EL (cell line): ENCODE measurements at places on chromosomes 5 and 9.

GRCh38 chr5:2557435-2557834, 194.0 kb downstream of the IRX2 start:
- no peak for DNase-seq

DNA sequence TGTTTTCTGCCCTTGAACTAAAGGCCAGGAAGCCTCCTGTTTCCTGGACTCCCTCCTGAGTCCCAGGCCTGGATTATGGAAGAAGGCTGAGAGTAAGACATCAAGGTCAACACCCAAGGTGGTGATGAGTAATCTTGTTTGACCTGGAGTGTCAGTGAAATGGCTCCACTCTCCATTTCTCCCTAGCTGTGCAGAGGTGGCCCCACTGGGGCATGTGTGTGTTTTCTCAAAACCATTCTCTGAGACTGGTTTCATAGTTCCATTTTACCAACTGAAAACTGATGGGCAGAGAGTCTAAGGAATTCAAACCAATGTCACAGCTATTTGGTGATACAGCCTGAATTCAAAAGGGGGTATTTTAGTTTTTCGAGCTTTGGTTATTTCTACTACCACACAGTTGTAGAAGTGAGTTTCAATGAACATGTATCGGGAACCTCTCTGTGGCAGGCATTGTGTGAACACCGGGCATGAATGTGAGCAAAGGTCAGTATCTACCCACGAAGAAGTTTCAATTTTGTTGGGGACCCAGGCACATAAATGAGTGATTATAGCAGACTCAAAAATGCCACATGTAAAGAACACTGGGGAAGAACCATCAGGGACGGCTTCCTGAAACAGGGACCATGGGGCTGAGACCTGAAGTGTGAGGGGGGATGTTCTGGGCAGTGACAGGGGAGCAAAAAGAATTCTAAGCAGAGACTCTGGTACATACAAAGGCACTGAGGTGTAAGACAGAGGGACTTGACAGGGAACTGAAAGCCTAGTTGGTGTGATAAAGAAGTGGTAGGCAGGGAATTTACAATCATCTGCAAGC, 269.6 kb upstream of the KLF4 start:
- DNase-seq = no peak

- no peak for DNase-seq
These were observed 21.0 kb downstream of the TLN1 start for GRCh38 chr9:35710818-35711500.

DNA sequence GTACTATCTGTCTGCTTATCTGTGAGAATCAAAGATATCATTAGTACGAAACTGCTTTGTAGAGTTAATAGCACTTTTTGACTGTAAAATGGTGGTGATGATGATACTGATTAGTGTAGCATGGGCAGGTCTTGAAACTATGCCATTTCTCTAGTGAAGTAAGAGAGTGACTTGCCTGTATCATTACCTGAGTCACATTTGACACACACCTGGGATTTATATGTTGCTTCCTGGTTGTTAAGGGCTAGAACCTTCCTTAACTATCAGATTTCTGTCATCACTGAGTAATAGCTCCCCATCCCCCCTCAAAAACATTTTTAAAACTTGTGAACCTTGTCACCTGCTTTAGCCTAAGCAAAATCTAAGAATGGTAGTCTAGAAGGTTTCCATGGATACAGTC, 135.6 kb upstream of the RORB start:
- DNase-seq = no peak

GRCh38 chr5:115842952-115843351, 1.2 kb downstream of the AP3S1 start:
- no peak for DNase-seq

DNA sequence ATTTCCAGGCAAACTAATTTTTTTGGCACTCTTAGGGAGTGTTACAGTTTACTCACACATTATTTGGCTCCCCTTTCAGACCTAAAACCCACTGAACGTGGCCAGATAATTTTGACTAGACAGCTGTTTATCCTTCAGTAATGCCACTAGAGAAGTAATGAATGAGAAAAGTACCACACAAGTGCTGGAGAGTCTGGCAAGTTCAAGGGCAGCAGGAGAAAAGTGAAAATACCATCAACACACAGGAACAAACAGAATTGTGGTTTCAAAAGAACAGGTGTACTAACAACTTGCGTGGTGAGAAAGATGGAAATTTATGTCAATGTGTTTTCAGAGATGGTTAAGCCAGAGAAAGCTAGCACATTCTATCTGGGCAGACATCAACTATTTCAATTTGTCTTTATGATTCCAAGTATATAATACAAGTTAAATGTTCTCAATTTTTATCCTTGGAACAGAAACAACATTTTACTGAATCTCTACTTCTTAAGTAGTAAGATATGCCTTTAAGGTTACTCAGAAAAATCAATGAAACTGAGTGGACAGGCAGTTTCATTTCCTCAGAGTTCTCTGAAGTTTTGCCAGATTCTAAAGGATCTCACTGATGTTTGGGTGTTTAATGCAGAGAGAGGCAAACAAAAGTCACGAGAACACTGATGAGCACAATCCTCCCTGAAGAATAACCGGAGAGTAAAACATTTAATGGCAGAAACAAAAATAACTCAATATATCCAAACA, 91.0 kb downstream of the ARSB start:
- DNase-seq = no peak

GRCh38 chr5:153559926-153560325, 69.5 kb downstream of the GRIA1 start:
- peak; percentile 23 for DNase-seq

DNA sequence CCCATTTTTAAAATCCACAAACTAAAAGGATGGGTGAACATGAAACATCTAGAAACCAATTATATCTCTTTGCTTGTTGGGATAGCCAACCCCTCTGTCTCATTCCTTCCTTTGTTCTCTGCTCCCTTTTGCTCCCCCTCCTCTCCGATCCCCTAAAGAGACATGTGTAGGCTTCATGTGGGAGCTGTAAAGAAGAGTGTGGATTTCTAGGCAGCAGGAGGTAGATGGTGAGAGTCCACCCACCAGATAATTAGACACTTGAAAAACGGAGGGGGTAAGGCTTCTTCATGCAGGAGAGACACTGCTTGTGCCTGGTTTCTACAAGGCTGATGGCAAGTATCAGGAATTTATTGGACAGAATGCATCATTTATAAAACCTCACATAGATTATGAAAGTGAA, 27.3 kb upstream of the CFAP157 start:
- no peak for DNase-seq

- peak; percentile 15 for DNase-seq
These were observed 56.2 kb upstream of the APC start for GRCh38 chr5:112681481-112681908.

DNA sequence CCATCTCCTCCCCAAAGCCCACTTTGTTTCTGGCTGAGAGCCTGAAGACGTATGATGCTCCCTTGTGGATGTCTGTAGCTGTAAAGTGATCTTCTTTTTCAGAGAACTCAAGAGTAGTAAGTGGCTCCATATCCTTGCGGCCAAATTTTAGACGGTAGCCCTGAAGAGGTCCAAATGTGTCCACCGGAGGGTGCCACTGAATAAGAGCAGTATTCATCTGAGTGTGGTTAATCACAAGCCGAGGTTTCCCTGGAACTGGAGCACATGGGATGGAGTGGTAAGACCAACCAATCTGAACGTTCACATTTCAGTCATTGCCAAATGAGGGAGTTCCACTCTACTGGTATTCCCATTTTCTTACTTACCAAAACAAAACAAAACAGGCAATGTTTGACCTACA, 686.5 kb upstream of the DMAC1 start:
- no peak for DNase-seq

GRCh38 chr5:12272389-12272788, 368.1 kb upstream of the CTNND2 start:
- no peak for DNase-seq

- no peak for DNase-seq
These were observed 115.9 kb downstream of the ADAMTS2 start for GRCh38 chr5:179229331-179229831.

GRCh38 chr5:53288511-53288910, 179.0 kb upstream of the MOCS2 start:
- DNase-seq = no peak

- peak; percentile 36 for DNase-seq
These were observed 1.5 kb downstream of the FBN2 start for GRCh38 chr5:128536254-128537220.

DNA sequence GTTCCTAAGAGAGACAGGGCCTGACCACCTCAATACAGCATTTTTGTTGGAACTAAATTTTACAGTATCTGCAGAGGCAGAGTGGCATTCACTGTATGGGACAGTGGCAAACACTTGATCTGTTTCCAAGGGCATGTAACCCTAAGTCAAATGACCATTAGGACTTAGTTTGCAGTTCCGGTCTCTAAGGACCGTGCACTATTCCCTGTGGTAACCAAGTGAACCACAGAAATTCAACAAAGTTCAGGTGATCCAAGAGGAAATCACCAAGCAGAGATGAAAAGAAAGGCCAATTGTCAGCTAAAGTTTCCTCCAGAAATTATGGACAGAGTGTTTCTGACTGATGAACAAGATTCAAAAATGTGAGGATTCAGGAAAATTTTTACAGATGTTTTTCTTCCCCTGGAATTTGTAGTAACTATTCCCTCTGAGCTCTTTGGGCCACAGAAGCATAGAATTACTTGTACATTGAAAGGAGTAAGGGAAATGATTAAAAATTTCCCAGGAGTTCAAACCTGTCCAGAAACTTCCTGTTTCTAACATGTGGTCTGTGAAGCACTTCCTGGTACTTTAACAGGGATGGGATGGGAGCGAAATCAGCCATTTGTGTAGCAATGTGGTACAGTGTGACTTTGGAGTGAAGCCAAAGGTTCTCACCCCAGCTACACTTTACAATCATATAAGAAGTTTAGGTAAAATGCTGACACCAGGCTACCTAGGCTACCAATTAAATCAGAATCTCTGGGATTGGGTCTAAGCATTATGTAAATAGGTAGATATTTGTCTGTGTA, 266.1 kb upstream of the MAP3K1 start:
- no peak for DNase-seq

- peak; percentile 87 for DNase-seq
These were observed 84.4 kb downstream of the C9orf152 start for GRCh38 chr9:110123341-110124095.

DNA sequence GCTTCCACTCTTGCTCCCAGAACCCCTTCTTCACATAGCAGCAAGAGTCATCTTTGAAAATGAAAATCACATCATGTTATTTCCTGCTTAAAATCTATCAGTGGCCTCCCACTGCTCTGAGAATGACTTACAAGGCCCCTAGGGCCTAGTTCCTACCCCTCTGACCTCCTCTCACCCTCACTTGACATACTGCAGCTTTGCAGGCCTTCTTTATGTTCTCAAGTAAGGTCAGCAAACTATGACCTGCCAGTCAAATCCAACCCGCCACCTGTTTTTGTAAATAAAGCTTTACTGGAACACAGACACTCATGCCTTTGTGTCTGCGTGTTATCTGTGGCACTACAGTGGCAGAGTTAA, 185.7 kb downstream of the NR3C1 start:
- DNase-seq = no peak

- peak; percentile 33 for DNase-seq
These were observed 218.2 kb downstream of the MAST4 start for GRCh38 chr5:66814146-66814991.
